ENCODE measurements at places on chromosomes 5 and 9.

DNA sequence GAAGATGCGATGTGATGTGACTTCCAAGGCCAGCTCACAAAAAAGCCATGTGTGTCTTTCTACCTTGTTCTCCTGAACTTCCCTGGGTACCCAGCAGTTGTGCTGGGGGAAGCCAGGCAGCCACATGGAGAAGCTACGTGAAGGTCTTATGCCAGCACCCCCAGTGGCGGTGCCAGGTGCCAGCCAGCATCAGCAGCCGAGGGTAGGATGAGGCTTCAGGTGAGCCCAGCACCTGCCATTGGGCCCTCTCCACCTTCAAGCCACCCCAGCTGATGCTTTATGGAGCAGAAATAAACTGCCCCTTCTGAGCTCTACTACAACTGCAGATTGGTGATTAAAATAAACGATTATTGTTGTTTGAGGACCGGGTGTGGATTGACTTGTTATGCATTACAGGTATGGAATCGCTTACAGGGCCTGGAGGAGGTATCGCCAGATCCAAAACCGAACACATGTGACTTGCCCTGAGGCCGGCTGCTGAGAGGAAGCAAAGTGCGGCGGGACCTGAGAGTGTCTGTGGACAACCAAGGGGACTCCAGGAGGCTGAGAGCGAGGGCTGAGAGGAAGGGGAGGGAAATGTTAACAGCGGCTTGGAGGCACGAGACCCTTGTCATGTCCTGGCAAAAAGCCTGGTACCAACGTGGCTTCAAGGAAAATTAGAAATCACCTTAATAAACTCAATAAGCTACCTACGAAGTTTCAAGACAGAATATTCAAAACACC, 36.0 kb upstream of the OLFM1 start:
- DNase-seq, result no peak

DNA sequence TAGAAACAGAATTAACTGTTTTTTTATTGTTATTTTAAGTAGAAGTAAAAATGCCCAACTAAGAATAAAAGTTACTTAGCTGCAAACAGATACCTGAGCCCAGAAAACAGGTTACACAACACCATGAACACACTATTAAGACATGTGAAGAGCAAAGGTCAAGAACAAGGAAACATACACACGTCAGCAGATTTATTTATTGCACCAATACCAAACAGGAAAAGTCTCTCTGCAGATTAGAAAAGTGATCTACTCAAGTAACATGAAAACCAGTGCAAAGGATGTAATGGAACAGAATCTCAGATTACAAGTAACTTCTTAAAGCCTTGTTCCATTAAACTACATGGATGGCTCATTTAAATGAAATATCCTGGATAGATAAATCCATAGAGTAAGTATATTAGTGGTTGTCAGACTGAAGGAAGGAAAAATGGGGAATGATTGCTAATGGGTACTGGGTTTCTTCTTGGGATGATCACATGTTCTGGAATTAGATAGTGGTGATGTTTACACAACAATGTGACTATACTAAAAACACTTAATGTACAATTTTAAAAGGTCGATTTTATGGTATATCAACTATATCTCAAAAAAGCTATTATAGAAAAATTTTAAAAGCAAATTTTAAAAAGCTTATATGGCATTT, 6.1 kb downstream of the SAR1B start:
- no peak for DNase-seq

DNA sequence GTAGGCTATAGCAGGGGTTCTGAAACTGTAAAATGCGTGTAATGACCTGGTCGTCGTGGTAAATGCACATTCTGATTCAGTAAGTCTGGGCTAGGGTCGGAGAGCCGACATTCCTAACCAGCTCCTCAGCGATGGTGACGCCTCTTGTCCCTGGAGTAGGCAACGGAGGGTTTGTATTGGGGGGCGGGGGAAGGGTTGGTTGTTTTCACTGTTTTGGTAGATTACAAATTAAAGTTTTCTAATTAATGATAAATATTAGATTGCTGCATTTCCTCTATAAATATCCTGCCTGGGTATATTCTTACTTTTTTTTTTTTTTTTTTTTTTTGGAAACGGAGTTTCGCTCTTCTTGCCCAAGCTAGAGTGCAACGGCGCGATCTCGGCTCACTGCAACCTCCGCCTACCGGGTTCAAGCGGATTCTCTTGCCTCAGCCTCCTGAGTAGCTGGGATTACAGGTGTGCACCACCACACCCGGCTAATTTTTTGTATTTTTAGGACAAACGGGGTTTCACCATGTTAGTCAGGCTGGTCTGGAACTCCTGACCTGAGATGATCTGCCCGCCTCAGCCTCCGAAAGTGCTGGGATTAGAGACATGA, 566 bp upstream of the ALDH7A1 start:
- no peak for DNase-seq

- no peak for DNase-seq
Measured at GRCh38 chr5:80117446-80117845, 82.3 kb downstream of the THBS4 start.

GRCh38 chr9:117678871-117679270, 25.3 kb upstream of the TLR4 start:
- no peak for DNase-seq

DNA sequence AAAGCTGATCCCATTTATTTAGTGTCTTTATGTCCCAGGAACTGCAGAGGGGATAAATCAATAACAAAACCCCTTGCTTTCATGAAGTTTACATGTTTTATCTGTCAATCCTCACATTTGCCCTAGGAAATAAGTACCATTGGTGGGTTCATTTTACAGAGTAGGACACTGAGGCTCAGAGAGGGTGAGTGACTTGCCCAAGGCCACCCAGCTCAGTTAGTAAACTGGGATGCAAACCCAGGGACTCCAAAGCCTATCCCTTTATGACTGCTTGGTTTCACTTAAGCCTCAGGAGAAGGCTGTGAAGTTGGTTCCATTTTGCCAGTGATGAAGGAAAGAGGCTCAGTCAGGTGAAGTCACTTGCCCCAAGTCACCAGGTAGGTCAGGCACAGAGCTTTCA, 51.9 kb downstream of the SMIM23 start:
- no peak for DNase-seq

- no peak for DNase-seq
Measured at GRCh38 chr5:88045931-88046461, 222.6 kb downstream of the TMEM161B start.

- no peak for DNase-seq
Measured at GRCh38 chr5:137098238-137098637, 400.9 kb downstream of the SPOCK1 start.

DNA sequence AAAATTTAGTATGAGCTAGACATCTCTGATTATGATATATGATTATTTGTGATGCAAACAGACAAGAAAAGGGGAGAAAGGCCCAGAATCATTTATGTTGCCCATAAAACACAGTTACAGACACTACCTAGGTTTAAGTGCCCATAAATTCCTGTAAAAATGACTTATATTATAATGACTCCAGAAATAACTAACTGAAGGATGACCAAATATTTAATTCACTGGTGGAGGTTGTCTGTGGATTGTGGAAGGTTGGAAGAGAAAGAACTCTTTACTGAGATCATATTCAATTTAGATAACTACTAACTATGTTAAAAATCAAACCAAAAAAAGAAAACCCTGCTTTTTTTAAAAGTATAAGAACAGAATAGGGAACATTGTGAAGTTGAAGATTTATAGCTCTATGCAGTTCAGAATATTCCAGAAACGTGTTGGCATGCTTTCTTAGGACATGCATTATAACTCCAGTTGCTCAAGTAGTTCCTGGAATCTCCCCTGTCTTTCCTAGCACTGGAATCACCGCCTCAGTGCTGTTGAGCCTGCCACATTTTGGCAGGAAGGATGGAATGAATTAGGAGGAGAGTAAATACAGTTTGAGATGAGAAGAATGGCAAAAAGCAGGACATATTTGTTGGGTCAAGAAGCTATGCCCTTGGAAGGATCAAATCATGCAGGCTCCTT, 72.0 kb upstream of the PAPPA start:
- DNase-seq, result no peak

GRCh38 chr9:126607731-126608130, 6.0 kb upstream of the LMX1B start:
- DNase-seq, result no peak

DNA sequence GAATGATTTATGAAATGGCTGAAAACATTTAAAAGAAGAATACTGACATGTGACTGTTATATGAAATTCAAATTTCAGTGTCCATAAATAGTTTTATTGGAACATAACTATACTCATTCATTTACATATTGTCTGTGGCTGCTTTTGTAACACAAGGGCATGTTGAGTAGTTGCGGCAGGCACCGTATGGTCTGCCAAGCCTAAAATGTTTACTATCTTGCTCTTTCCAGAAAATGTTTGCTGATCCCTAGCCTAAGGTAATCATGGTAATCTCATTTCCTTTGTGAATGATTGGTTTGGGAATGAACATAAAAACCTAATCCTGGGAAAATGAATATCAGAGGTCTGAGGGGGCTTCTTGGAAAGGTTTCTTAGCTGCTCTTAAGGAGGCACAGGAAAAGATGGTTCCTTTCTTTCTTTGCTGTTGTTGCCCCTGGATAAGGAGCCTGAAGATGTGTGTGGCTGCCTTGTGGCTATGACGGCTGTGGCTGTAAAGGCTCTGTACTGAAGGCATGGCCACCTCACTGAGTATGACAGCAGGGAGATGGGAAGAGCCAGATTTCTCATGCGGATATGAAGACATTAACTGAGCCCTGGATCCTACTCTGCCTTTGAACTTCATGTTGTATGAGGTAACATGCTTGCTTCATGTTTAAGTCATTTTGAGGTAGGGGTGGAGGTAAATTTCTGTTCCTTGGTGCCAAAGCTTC, 419.4 kb upstream of the CLINT1 start:
- DNase-seq, result no peak

DNA sequence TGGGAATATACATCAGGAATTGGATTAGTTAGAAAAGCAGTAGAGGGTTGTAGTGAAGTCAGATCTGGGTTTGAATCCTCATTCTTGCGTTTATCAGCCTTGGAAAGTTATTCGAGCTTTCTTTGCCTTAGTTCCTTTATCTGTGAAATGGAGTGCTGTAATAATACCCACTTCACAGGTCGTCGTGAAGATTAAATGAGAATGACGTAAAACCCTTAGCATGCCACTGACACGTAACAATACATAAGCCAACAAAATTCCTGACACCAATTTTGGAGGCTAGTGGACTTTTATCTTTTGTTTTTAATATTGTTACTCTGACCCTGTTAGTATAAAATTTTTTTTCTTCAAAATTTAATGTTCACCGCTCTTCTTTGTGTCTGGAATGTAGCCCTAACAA, 3.4 kb downstream of the SKP2 start:
- no peak for DNase-seq

DNA sequence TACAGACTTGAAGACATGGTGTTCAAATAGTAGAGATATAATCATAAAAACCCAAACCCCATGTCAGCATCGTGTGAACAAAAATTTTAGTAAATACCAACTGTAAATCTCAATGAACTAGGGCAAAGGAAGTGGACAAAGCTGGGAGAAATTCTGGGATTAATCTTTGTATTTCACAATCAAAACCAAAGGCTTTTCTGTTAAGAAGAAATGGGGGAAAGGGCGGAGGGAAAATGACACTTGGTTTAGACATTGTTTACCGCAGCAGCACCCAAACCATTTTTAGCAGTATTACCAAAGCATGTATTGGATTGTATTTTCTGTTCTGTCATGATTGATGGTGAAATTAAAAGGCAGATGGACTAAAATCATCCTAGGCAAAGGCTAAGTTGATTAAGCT, 134.2 kb upstream of the PRSS3 start:
- no peak for DNase-seq

DNA sequence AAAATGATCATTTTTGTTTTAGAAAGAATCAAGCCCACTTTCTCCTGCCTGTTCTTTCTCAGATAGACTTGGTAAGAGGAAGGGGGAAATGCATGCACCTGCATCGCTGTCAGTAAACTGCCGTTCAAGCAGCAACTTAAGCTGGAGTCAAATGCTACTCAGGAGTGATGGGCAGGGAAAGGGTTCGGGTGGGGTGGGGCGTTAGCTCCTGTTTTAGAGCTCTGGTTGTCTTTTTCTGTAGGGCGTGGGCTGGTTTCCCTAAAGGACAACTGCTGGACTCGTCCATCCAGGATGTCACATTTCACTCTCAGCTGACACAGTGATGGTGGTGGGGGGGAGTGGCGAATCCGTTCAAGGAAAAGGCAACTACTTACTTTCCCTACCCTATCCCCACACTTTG, 75.0 kb downstream of the NDFIP1 start:
- DNase-seq, result no peak

- no peak for DNase-seq
Measured at GRCh38 chr5:1883925-1884677, 1.4 kb upstream of the IRX4 start.

DNA sequence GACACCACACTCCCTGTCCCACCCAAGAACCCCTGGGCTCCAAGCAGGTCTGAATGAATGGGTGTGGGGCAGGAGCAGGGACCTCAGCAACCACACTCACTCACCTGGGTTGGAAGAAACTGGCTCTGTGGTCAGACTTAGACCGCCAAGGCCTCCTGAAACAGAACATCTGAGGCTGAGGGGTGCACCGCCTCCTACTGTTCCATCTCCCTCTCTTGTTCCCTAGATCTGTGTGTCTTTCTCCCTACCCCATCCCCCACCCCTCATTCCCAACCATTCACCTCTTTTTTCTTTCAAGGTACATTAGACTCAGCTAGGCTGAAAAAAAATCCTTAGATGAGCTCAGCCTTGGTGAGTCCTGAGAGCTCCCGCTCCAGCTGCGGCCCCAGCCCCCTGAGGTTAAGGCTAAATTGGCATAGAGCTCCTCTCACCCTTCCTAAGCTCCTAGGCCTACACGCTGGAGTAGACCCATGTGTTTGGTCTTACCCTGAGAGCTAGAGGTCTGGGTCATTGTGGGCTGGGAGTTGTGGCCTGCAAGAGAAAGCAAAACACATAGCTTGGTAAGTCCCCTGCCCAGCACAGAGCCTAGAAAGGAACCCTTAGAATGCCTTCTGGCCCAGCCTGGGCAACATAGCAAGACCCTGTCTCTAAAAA, 4.8 kb downstream of the ECSCR start:
- no peak for DNase-seq

DNA sequence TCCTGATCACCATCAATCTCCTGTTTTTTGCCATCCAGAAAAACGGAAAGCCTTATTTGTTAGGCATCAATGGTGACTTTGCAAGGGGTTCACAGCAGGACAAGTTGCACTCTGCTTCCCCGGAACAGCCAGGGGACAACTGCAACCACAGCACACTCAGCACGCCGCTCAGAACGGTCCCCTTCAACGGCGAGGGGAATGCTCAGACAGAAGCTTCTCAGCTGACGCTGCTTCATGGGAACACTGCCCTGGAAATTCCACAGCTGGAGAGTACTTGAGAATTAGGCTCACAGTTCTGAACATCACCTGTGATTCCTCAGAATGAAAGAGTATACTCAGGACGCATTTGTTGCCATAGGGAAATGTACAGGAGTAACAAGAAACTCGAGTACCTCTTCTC, 40.1 kb upstream of the PLPP6 start:
- no peak for DNase-seq

GRCh38 chr5:170293273-170293672, 4.3 kb downstream of the LCP2 start:
- no peak for DNase-seq

Data from NCI-H1930 (cell line).